ENCODE measurements at places on chromosomes 6 and 20. TPM values are rescaled to one million over a fixed set of nuclear protein-coding genes. Genes with fewer than 3 reads are reported as not detected.

Gene OPRM1
- not detected for total RNA-seq

DNA sequence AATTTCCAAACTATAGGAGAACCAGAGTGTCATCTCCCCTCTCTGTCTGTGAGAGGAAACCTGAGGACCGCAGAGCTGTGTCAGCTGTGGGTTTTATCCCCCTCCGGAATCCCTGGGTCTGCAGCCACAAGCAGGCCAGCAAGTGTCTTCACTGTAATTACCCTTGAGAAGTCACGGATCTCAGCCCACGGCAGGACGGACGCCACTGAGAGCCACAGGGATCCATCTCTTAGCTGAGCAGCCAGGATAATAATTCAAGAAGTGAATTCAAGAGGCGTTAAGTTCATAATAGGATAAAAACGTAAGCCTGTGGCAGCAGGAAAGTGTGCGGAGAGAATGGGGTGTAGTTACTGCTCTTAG, 37.0 kb downstream of the DLL1 start:
- no peak for DNase-seq

DNA sequence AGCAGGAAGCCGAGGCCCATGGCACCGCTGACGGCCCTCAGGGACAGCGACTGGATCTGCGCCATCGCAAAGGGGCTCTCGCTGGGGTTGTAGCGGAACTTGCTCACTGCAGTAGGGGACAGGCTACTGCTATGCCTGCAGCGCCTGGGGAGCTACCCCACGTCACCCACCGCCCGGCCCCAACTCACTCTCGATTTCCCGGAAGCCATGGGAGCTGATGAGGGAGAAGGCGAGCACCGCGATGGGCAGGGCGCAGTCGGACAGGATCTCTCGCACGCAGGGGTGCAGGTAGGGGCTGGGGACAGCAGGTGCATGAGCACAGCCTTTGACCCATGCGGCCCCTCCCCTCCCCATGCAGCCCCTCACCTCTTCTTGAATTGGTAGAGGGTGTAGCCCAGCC, 9.8 kb downstream of the SLC4A11 start:
- DNase-seq = no peak

DNA sequence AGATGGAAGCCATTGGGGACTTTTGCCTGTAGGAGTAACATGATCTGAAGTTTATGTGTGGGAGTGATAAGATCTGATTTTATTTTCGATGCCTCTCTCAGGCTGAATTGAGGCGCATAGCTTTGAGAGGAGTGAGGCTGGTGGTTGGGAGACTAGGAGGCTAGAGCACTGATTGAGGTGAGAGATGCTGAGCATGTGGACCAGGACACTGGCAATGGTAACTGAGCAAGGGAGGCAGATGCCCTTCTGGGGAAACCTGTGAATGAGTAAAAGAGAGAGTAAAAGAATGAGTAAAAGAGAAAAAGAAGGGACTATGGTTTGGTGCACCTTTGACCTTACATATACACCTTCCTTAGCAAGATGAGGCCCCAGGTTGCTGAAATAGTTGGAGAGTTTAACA, 3.0 kb downstream of the RRP36 start:
- peak; percentile 7 for DNase-seq

Gene SNAP25
- total RNA-seq = 8.6 TPM

Gene TXNDC5
- 299 TPM for total RNA-seq

GRCh38 chr20:49310705-49311104, 32.8 kb upstream of the ZNFX1 start:
- no peak for DNase-seq

Gene TTLL9
- not detected for total RNA-seq

- no peak for DNase-seq
These were observed 102.7 kb downstream of the KCNQ5 start for GRCh38 chr6:72724545-72724944.

- no peak for DNase-seq
These were observed 85.6 kb upstream of the KHDRBS2 start for GRCh38 chr6:62371453-62372210.

- peak; percentile 82 for DNase-seq
These were observed 970 bp downstream of the BLTP3A start for GRCh38 chr6:34792605-34793500.

DNA sequence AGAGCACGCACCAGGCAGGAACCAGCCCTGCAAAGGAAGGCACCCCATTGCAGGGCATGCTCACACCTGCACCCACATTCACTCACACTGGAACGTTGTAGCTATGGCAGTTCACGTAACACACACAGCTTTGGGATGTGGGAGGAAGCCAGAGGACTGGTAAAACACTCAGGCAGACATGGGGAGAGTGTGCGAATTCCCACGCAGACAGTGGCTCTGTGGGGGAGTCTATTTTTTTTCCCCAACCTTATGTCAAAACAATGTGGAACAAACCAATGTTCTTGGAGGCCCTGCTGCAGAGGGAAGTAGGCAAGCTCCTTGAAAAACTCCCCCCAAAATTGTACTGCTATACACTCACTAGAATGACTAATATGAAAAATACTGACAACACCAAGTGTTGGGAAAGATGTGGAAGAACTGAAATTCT, 91.0 kb downstream of the PPP1R14C start:
- no peak for DNase-seq

GRCh38 chr6:119902681-119903080, 553.1 kb upstream of the MAN1A1 start:
- DNase-seq = no peak

DNA sequence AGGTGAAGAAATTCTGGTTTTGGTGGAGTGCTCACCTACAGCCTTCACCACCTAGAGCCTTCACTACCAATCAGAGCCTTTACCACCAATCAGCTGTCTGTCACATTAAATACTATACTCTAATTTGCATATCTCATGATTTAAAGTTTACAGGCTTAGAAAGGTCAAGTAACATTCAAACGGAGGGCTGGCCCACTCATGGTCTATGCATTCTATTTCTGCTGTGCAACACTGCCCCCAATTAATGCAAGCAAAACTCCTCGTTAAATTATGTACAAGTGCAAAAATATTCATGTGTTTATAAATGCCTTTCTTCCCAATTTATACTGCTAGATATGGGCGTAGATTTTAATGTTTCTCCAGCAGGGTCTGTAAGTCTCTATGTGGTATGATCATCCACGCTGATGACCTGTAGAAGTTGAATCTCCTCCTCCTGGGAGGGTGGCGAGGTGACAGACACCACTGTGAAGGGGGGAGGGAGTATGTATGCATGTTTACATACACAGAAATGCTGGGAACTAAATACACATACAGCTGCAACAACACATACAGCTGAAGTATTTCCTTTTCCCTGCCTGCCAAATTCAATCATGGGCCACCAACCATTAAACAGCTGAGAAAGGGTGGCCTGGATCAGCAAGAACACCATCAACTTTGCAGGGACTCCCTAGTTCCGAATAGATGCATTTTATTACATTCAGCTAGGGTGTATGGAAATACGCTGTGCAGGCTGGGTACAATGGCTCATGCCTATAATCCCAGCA, 13.1 kb downstream of the RRAGD start:
- no peak for DNase-seq

GRCh38 chr6:146914489-146915483, 289.4 kb upstream of the STXBP5 start:
- peak; percentile 98 for DNase-seq

Gene TTK
- total RNA-seq = 27.6 TPM

DNA sequence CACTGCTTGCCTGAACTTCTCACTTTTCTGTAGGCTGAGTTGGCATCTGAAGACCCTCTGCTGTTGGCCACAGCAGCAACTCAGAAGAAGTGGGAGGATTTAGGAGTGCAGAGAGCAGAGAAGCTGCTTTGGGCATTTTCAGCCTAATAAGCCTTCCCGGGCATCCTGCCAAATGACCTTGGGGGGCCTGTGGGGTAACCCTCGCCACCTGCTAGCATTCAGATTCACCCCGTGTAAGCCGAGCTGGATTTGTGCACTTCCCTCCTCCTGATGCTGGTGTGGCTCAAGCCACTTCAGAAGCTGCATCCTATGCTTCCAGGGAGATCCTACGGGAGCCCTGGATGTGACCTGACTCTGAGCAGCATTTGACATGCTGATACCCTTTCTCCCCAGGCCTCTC, 114.8 kb downstream of the LRFN2 start:
- DNase-seq = no peak

Gene PROKR2
- not detected for total RNA-seq

Gene TRDN
- total RNA-seq = not detected

- DNase-seq = peak; percentile 52
These were observed 8.0 kb downstream of the TP53RK start for GRCh38 chr20:46681032-46681854.

DNA sequence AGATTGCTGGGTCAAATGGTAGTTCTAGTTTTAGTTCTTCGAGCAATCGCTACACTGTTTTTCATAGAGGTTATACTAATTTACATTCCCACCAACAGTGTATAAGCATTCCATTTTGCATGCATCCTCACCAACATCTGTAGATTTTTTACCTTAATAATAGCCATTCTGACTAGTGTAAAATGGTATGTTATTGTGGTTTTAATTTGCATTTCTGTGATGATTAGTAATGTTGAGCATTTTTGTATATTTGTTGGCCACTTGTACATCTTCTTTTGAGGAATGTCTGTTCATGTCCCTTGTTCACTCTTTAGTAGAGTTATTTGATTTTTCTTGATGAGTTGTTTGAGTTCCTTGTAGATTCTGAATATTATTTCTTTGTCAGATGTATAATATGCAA, 236.2 kb downstream of the GRM1 start:
- no peak for DNase-seq

Measured in fibroblast of villous mesenchyme (primary cell).